ENCODE measurements at places on chromosomes 11 and 22. TPM values are rescaled to one million over a fixed set of nuclear protein-coding genes. Genes with fewer than 3 reads are reported as not detected.

CDC45 gene
- total RNA-seq, result 99.0 TPM

SEC14L6 gene
- not detected for total RNA-seq

PRR33 gene
- not detected for total RNA-seq

GP1BB gene
- not detected for total RNA-seq

GAB4 gene
- not detected for total RNA-seq

- no peak for DNase-seq
Observed at GRCh38 chr22:34344702-34345101, 424.4 kb upstream of the LARGE1 start.

- DNase-seq, result no peak
Observed at GRCh38 chr11:111532365-111532709, 8.2 kb upstream of the LAYN start.

DNA sequence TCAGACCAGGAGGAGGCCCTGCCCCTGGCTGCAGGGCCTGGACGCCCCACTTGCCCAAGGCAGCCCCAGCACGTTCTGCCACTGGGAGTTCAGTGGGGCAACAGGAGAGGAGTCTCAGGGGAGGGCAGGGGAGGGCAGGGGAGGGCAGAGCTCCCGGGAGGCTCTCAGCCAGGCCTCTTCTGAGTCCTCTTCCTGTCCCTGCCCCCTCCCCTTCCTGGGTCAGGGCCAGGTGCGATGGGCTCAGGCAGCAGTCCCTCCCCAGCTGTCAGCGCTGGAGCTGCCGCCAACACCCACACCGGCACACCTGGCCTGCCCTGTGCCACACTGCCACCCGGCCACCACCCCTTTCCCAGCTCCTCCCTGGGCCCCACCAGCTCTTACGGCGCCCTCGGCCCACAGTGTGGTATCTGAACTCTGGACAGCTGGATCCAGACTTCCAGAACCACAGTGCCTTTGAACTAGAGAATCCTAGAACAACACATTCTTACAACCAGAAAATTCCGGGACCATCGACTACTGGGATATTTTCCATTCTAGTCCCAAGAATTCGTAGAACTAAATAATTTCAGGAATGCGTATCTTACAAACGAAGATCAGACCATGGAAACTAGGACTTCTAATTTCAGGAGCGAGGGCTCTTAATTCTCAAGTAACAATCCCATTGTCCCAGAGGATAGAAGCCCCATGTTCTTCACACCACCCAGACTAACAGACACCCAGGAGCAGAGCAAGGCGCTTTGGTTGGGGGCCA lies 21.8 kb downstream of the RPL3 start:
- DNase-seq, result no peak

- peak; percentile 83 for DNase-seq
Observed at GRCh38 chr11:124763156-124763947, 1.3 kb upstream of the ESAM start.

GRCh38 chr11:38339835-38340440 lies 1741.9 kb upstream of the RAG2 start:
- DNase-seq, result no peak

DNA sequence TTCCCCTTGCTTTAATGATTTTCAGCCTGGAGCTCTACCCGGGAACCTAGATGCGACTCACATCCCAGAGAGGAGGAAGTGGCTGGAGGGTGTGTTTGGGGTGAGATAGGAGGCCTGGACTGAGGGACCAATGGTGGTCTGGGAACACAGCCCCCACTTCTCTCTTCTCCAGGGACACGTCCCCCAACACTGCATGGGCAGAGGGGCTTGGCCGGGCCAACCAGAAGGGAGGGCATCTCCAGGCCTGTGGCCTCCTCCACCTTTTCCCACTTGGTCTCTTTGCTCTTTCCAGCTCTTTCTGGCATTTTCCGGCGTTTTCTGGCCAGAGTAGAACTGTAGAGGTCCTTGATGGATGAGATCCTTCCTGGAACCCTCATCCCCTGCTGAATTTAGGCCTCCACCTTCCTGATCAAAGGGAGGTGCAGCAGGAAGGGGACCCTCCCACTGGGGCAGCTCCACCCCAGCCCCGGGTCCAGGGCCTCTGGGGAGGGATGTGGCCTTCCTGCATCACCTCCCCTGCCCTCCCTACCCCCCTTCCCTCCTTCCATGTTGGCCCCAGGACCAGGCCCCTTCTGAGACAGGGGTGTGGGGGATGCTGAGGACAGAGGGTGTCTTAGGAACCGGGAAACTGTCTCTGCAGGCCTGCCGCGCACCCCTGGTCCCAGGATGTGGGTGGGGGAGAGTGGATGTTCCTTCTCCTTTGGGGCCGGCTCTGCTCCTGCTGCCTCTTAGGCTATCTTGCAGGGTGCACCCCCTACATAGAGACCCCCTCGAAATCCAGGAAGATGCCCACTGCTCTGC lies 24.4 kb downstream of the MRGPRG start:
- peak; percentile 29 for DNase-seq

GRCh38 chr11:72626414-72626936 lies 47.7 kb downstream of the PDE2A start:
- DNase-seq, result no peak

GRCh38 chr11:1199241-1199750 lies 23.6 kb upstream of the MUC5B start:
- no peak for DNase-seq

DNA sequence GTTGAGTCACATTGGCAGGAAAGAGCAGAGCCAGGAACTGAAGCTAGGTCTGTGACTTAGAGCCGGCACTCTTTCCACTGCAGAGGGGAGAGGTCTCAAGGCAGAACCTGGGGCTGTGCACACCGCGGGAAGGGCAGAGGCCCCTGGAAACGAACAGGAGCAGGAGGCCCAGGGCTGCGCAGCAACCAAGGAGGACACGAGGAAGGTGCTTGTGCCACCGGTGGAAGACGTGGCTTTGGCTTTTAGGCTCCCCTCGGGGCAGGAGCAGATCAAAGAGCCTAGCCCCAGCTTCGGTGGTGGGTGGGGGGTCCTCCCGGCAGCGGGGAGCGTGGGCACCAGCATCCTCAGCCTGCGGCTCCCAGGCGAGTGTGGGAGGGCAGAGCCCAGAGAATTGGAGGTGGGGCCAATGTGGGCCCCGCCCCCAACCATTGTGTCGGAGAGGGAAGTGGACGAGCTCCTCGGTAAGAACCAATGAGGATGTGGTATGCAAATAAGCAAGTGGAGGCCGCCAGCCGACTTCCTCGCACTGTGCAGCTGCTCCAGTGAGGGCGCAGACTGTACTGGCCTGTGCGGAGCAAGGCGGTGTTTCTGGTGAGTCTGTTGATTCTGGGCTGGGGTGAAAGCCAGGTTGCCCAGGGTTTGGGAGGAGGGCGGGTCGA lies at the start of gene CCDC116:
Gene CCDC116 (plus strand): TSS at position 524 of the 659 bp plus-strand sequence. CDS start 422 bp downstream, outside the sequence.
- DNase-seq, result peak; percentile 66

- DNase-seq, result no peak
Observed at GRCh38 chr11:69889400-69890318, 70.4 kb upstream of the FGF3 start.

DNA sequence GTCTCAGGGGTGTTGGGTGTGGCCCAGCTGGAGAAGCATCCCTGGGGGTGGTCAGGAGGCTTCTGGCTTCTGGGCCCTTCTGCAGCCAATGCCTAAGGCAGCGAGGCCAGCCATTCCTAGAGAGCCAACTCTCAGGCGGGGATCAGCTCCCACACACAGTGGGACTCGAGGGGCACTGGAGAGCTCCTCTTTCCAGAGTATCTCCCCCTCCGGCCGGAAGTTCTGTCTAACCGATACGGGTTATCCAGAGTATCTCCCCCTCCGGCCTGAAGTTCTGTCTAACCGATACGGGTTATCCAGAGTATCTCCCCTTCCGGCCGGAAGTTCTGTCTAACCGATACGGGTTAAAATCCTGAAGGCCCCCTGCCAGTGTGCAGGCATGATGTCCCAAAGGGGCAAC lies 71.2 kb upstream of the B3GAT1 start:
- DNase-seq, result no peak
